ENCODE measurements at places on chromosomes 4 and X.

- DNase-seq: no peak
Measured at GRCh38 chr4:97238956-97239666, 904.2 kb downstream of the STPG2 start.

DNA sequence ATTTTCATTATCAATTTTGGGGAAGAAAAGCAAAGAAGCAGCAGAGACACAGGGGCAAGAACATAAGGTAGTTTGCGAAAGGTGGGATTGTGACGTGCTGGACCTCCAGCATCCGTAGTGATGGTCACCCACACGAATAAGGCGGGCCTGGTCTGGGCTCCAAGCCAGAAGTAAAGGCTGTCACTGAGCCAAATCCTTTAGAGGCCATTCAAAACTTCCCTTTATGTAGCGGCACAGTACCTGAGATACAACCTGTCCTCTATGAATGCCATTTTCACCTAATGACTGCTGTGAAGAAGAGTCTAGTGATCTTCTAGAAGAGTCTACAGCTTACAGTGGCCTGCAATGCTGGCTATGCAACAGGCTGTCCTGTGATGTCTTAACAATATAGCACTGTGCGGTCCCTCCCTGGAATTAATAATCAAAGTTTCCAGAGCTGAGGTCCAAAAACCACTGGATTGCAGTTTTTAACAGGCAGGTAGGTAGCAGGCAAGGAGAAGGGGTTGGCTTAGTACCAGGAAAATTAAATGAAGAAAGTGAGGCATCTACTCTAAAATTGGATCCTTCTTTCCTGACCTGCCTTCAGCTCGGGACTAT lies 56.2 kb downstream of the TRIML1 start:
- DNase-seq: peak; percentile 69

GRCh38 chrX:44815681-44816080 lies 28.1 kb upstream of the DUSP21 start:
- DNase-seq: no peak

GRCh38 chrX:2538031-2538757 lies 37.4 kb upstream of the DHRSX start:
- DNase-seq: no peak

- DNase-seq: no peak
Measured at GRCh38 chr4:145779319-145779801, 99.4 kb downstream of the C4orf51 start.

GRCh38 chr4:21205821-21206531 lies 505.7 kb downstream of the PACRGL start:
- DNase-seq: no peak

GRCh38 chr4:94934864-94935263 lies 177.1 kb downstream of the BMPR1B start:
- no peak for DNase-seq

Data from left forelimb (tissue), 1 donor.